Prostate gland (tissue), 2 donors: ENCODE measurements at places on chromosomes 12 and 14. TPM values are rescaled to one million over a fixed set of nuclear protein-coding genes. Genes with fewer than 3 reads are reported as not detected.

The HSPB8 gene
- 96.9 TPM for total RNA-seq

The EIF2B2 gene
- 43.9 TPM for total RNA-seq

The LRFN5 gene
- total RNA-seq, result 5.3 TPM

The IL22 gene
- total RNA-seq, result not detected

GRCh38 chr14:104101086-104101621 is 15.7 kb downstream of the ASPG start:
- H3K4me1 ChIP-seq, result peaks cover 3% of the 10 kb centered on the region
- H3K4me3 ChIP-seq, result no peak overlapping the region
- no peak overlapping the region for H3K27ac ChIP-seq

- no peak overlapping the region for H3K27ac ChIP-seq
- no peak overlapping the region for H3K4me3 ChIP-seq
- H3K36me3 ChIP-seq, result no peaks in the 10 kb centered on the region
Measured at GRCh38 chr12:76777765-76778216, 13.9 kb downstream of the ZDHHC17 start.

- no peak for DNase-seq
- no peaks in the 10 kb centered on the region for H3K4me1 ChIP-seq
- no peak overlapping the region for H3K4me3 ChIP-seq
- no peak overlapping the region for H3K27ac ChIP-seq
- no peaks in the 10 kb centered on the region for H3K36me3 ChIP-seq
Measured at GRCh38 chr12:125259178-125259867, 194.1 kb downstream of the AACS start.

- no peaks in the 10 kb centered on the region for H3K4me1 ChIP-seq
- no peaks in the 10 kb centered on the region for H3K36me3 ChIP-seq
- H3K27ac ChIP-seq, result no peak overlapping the region
- DNase-seq, result no peak
- H3K27me3 ChIP-seq, result no peaks in the 10 kb centered on the region
- no peak overlapping the region for H3K4me3 ChIP-seq
Measured at GRCh38 chr12:46548605-46549071, 176.1 kb upstream of the SLC38A2 start.

DNA sequence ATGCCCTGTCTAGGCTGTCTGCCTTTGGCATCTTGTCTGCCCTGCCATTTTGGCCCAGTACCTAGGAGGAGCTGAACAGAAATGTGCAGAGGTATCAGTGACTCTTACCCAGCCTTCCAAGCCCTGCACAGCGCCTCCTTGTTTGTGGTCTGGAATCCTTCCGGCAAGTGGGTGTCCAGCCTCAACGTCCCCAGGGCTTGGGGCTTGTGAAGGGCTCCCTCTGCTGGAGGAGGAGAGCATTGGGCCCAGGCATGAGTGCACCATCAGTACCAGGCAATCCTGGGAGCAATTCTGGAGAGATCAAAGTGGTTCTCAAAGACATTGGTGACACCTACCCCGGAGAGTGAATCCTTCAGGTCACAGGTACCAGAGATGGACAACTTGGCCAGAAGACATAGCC is 2.4 kb upstream of the TCL1B start:
- H3K27ac ChIP-seq, result no peak overlapping the region
- DNase-seq, result no peak
- H3K4me1 ChIP-seq, result no peaks in the 10 kb centered on the region
- no peaks in the 10 kb centered on the region for H3K36me3 ChIP-seq

- H3K4me3 ChIP-seq, result no peak overlapping the region
- H3K4me1 ChIP-seq, result no peaks in the 10 kb centered on the region
- no peaks in the 10 kb centered on the region for H3K36me3 ChIP-seq
Measured at GRCh38 chr12:4734625-4735340, 14.6 kb downstream of the GALNT8 start.

GRCh38 chr12:85155791-85156190 is 119.6 kb downstream of the LRRIQ1 start:
- no peak overlapping the region for H3K27ac ChIP-seq
- no peaks in the 10 kb centered on the region for H3K36me3 ChIP-seq
- H3K4me3 ChIP-seq, result no peak overlapping the region

GRCh38 chr14:106309423-106309822 is 783.0 kb downstream of the TMEM121 start:
- H3K27ac ChIP-seq, result no peak overlapping the region
- H3K4me3 ChIP-seq, result no peak overlapping the region
- H3K27me3 ChIP-seq, result no peaks in the 10 kb centered on the region
- DNase-seq, result no peak

- no peak overlapping the region for H3K27ac ChIP-seq
- H3K4me3 ChIP-seq, result no peak overlapping the region
- DNase-seq, result no peak
- H3K4me1 ChIP-seq, result no peaks in the 10 kb centered on the region
- H3K27me3 ChIP-seq, result no peaks in the 10 kb centered on the region
Measured at GRCh38 chr14:101927859-101928258, 36.5 kb upstream of the DYNC1H1 start.
